ENCODE measurements at places on chromosomes 12 and 14.

DNA sequence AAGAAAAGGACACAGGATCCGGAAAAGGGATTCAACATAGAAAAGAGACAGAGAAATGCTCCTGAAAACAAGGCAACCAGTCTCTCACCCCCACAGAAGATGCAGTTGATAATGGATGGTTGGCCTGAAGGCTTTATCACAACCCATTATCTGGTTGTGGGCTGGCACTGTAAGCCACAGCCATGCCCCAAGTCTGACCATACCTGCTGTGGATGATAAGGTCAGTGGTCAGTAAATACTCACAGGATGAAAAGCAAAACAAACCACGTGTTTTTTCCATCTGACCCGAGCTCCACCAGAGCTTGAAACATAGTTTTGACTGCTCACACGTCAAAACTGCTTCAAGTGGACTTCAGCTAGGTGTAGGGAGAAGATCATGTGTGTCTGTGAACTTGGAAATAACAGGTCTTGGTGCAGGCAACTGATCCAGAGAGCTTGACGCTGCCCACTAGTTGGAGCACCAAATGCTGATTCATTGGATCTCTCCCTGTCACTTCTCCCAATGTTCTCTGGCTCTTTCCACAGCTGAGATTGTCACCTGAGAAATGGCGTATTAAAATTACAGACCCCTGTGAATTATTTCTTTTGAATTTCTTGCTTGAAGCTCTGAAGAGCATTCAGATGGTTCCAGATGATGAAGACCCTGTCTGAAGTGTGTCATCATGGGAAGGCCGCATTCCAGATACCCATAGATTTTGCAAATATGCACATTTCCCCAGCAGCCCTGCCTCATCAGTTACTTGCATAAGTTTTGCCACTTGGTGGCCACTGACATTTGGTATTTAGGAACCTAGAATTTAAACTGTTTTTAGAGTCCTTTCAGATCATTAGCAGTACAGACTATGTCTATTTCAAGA, 8.5 kb downstream of the TMEM233 start:
- no peak for DNase-seq

- DNase-seq, result no peak
Observed at GRCh38 chr14:53032161-53032803, 81.4 kb upstream of the FERMT2 start.

DNA sequence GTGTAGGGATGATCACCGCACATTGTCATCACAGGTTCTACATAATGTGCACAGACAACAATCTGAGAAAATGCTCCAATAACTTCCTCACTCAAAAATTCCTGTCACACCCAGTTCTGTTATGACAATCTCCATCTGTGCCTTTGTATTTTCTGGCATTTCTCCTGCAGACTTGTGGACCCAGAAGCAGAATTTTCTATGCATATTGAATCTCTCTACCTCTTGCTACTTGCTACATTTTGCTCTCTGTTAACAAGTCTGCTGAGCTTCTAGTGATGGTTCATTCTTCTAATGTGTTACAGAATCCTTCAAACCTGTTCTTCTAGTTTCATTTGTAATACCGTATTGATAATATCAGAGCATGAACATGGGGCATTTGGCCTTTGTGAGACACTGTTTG, 127.8 kb upstream of the PTPRQ start:
- DNase-seq, result no peak

DNA sequence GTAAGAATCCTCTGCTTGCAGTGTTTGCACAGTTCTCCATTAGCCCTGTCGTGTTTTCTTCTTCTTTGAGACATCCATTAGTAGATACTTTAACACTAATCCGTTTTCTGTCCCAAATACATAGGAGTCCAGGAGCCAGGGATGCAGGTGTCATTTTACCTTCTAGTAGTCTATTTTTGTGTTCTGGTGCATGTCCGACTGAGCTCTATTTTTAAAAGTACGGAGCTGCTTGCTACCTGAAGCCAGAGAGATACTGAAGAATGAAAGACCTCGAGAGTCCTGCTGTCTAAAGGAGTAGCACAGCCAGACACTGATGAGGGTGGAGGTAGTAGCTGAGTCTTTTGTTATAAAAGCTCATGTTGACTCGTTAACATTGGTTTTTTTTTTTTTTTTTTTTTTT, 31.7 kb downstream of the PDE3A start:
- DNase-seq, result no peak
